Astrocyte of the spinal cord (primary cell): ENCODE measurements at places on chromosomes 3 and 15.

DNA sequence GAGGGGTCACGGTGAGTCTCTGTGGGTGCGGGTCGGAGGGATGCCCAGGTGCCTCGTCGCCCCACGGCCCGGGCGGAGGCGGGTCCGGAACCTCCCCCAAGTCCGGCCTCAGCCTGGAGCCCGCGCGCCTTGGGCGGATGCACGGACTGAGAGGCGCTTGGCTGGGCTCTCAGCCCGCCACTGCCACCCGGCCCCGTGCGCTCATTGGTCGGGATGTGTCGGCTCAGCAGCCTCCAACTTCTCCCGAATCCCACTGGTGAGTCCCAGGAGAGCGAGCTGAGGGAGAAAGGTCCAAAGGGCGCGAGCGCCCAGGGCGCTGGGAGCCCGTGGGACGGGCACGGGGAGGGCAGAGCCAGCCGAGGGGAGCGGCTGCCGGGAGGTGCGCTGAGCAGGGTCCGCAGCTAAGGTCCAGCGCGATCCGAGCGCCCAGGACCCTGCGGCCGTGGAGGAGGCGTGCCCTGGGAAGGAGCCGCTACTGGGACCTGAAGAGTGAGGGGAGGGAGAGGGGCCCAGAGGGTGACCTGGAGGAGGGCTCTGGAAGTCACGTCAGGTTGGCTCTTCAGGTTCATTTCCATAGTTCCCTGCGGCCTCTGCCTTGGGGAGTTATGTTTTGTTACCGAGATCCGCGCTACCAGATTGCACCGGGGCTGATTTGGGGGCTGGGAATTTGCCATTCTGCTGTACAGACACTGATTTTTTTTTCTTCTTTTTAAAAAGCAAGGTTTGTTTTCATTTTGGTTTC is at the start of gene MME:
TSS of gene MME (plus strand) at position 574 of the 742 bp plus-strand sequence. CDS start 3,849 bp downstream, outside the sequence.
- DNase-seq: peak; percentile 63

DNA sequence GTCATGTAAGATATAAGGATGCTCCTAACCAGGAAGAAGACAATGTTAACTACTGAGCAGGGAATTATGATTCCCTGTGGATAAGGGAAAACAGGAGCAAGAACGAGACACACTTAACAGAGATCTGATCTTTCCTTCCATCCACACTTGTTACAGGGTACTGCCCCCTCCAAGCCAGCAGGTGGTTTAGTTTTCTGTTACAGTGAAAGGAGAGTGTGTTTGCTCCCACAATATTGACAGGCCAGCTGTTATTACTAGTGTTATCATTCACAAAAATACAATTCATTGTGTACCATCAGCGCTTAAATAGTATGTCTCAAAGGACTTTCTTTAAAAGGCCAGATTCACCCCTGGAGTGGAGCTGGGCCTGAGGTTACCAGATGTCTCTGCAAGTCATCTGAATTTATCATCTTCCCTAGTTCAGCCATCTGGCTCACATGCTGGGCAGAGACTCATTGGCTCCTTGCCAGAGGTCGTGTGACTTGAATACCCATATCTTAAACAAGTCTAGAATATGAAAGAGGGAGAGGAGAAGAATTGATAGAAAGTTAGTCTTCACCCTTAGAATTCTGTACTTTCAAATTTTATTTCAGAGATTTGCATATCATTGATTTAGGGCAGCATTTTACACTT is 16.8 kb upstream of the FMN1 start:
- DNase-seq: no peak

DNA sequence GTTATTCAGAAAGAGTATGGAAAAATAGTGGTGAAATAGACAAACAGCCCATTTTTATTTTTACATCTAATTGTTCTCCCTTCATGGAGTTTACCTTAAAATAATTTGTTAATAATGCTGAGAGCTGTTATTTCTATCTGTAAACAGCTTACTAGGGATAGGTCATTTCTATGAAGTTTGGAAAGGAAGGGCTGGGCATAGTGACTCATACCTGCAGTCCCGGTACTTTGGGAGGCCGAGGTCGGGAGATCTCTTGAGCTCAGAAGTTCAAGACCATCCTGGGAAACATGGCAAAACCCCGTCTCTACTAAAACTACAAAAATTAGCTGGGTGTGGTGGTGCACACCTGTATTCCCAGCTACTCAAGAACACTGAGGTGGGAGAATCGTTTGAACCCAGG is 624.3 kb upstream of the LMCD1 start:
- DNase-seq: no peak

DNA sequence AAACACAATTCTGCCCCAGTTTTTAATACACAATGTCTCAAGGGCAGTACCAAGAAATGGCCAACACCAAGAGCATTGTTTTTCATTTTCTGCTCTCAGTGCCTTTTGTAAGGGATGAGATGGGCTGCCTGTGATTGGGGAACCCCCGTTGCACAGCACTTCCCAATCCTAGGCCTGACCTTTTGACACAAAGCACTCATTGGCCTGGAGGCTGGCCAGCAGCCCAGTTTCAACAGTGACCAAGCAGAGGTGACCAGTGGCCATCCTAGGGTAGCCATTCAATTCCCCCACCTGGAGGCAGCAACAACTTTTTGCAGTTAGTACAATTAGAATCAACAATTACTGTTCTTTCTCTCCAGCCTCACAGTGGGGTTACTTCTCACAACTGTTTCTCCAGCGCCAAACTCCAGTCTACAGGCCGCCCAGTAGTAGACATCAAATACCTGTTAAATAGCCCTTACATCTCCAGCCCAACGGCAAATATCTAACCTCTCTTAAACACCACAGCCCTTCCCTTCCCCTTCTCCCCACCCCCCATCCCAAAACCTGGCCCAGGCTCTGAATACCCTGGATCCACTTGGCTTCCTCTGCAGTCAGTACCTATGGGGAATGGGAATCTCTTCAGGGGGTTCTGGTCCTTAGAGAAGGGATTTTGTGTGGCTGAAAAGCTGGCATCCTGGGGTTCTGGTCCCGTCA is 8.9 kb upstream of the LRRC2 start:
- DNase-seq: no peak

DNA sequence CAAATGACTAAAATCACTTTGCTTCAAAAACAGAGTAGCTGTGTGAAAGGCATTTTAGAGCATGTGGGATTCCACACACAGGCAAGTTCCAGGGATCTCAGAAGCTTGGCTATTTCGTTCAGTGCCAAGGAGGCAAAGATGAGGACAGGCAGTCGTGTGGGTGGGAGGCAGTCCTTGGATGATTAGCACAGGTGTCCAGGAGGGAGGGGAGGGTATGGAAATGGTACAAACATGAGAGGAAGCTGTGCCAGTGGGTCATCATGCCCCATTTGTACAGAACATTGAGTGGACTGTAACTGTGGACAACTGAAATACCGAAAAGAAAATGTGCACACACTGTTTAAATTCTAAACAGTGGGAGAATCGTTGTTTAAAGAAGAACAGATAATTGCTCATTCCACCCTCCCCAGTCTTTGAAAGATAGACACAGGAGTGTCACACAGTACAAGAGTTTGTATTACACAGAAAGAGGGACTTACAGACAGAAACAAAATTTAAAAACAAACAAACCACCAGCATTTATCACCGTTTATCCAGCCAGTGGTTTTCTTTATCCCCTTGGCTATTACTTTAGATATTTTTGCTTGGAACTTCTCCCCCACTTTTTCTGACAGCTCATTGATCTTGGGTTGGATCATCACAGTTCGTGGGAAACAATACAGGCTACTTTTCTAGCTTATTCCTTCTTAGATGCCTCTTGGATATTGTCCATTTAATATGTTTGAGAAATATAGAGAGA is 122.9 kb downstream of the GREM1 start:
- DNase-seq: no peak

- no peak for DNase-seq
Observed at GRCh38 chr3:196339044-196339443, 856 bp upstream of the TM4SF19 start.

- no peak for DNase-seq
Observed at GRCh38 chr3:36804295-36805055, 40.1 kb upstream of the DCLK3 start.
